Activated CD4-positive, alpha-beta T cell treated with anti-CD3 and anti-CD28 coated beads, Interleukin-2, amount 10 ng/mL, durations not matched to agents 24 days and 14 days (primary cell): ENCODE measurements at places on chromosomes 2 and 18. TPM values are rescaled to one million over a fixed set of nuclear protein-coding genes. Genes with fewer than 3 reads are reported as not detected.

DNA sequence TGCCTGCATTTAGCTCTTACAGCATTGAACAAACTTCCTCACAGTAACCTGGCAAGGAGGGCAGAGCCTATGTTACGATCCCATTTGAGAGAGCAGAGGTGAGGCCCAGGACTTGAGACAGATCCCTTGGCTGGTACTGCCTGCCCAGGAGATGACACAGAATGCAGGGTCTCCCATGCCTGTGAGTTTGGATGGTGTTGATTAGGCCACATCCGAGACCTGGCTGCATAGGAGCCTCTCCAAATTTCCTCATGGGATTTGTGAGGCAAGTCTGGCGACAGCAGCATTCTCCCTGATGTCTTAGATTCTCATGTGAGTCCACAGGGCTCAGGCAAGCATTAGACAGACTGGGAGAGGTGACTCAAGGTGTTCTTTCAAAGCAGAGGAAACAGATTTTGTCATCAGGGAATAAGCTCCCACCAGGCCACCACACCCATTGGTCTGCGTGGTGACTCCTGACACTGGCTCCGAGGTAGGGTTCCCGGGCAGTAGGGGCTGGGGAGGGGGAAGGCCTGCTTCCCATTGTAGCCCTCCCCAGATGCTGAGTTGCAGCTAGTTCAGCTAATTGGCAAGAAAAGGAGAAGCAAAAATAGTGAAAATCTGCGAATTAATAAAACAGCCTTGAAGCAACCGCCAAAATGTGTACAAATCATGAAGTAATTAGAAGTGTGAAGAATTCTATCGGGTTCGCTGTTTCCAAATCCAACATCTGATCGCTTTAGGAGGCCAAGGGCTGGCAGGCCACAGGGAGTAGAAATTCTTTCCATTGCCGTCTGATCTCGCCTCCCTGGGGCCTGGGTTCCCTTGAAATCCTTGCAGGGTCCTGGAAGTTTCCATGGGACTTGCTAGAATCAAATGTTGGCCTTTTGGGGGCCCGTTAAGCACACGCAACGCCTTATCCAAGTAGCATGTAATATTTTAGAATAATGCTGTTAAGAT, 68.0 kb downstream of the MAPK4 start:
- H3K4me1 ChIP-seq = no peaks in the 10 kb centered on the region
- no peak overlapping the region for H3K27ac ChIP-seq
- H3K27me3 ChIP-seq = peaks cover 11% of the 10 kb centered on the region
- no peak overlapping the region for H3K4me3 ChIP-seq
- no peak for DNase-seq

- no peak overlapping the region for H3K27ac ChIP-seq
- no peaks in the 10 kb centered on the region for H3K4me1 ChIP-seq
- DNase-seq = no peak
- H3K27me3 ChIP-seq = no peaks in the 10 kb centered on the region
- H3K36me3 ChIP-seq = no peaks in the 10 kb centered on the region
Measured at GRCh38 chr2:234930397-234930796, 21.4 kb upstream of the SH3BP4 start.

DNA sequence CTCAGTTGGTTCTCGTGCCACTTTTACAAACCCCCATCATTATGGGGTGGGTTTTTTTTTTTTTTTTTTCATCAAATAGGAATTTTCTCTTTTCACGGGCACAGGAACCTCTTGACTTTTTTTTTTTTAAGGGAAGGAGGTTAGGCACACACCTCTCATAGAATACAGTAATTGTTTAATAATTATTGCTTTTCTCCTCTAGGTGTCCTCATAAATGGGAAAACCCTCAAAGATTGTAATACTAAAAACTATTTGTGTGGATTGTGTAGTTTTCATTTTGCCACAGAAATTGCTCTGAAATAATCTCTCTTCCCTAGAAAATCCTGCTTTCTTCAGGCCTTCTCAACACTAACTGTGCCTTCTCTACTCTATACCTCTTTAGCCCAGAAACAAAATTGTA, 147.3 kb downstream of the GREB1L start:
- H3K4me1 ChIP-seq = no peaks in the 10 kb centered on the region
- no peaks in the 10 kb centered on the region for H3K36me3 ChIP-seq
- peaks cover 2% of the 10 kb centered on the region for H3K27me3 ChIP-seq
- no peak for DNase-seq

DNA sequence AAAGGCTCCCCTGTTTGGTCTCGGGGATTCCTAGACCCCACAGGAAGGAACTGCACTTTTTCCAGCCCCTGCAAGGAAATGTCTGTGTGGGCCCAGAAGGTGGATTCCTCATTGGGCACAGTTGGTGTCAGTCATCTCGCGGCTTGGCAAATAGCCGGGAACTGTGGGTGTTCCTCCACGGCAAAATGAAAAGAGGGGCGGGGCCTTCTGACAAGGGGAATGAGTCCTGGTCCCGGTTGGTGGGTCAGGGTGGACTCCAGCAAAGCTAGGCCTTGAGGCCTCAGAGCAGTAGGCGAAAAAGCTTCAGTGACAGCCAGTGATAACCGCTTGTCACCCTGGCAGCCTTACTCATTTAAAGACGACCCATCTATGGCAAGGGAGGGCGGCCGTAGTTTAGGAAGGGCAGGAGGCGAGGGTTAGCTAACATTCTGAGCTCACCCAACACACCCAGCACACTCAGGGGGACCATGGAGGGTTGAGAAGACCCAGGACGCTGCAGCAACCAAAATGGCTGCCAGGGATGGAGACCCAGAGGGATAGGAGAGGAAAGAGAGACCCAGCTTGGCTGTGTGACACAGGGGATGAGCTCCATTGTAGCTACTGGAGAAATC, 16.5 kb downstream of the SLC4A3 start:
- H3K36me3 ChIP-seq = no peaks in the 10 kb centered on the region
- H3K4me1 ChIP-seq = no peaks in the 10 kb centered on the region
- H3K27me3 ChIP-seq = peaks cover 5% of the 10 kb centered on the region
- no peak overlapping the region for H3K27ac ChIP-seq

- DNase-seq = no peak
- H3K36me3 ChIP-seq = peaks cover 15% of the 10 kb centered on the region
- H3K4me1 ChIP-seq = no peaks in the 10 kb centered on the region
- no peaks in the 10 kb centered on the region for H3K27me3 ChIP-seq
Measured at GRCh38 chr18:56884511-56884910, 233.4 kb downstream of the WDR7 start.

DNA sequence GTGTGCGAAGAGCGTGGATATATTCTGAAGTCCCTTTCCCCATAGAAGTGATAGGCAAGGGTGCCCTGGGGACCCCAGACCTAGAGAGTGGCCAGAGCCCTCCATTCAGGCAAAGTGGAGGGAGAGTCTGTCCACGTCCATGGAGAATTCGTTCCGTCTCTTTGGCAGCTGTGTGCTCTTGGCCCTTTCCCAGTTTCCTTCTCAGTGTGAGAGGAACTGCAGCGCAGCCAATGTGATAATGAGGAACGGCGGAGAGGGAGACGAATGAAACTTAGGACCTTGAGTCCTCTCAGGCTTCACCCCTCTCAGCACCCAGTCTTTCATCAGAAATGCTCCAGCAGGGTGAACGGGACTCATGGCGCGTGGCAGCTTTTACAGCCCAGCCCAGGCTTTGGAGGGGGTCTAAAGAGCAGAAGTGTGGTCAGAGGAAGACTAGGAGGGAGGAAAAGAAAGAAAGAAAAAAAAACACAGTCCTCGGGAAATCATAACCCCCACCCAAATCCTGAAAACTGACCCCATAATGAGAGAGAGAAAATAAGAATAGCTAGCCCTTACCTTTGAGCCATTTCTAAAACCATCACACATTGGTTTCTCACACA, 95.0 kb upstream of the RIOK3 start:
- H3K27me3 ChIP-seq = no peaks in the 10 kb centered on the region
- H3K36me3 ChIP-seq = peaks cover 10% of the 10 kb centered on the region
- no peak for DNase-seq
- H3K4me3 ChIP-seq = peak overlapping the region; percentile 72

- peaks cover 58% of the 10 kb centered on the region for H3K36me3 ChIP-seq
- H3K27ac ChIP-seq = no peak overlapping the region
- no peak overlapping the region for H3K4me3 ChIP-seq
- DNase-seq = no peak
Measured at GRCh38 chr2:218273908-218274249, 3.6 kb downstream of the PNKD start.

- H3K27ac ChIP-seq = no peak overlapping the region
- H3K4me3 ChIP-seq = no peak overlapping the region
Measured at GRCh38 chr2:148627224-148627623, 17.3 kb upstream of the EPC2 start.

DNA sequence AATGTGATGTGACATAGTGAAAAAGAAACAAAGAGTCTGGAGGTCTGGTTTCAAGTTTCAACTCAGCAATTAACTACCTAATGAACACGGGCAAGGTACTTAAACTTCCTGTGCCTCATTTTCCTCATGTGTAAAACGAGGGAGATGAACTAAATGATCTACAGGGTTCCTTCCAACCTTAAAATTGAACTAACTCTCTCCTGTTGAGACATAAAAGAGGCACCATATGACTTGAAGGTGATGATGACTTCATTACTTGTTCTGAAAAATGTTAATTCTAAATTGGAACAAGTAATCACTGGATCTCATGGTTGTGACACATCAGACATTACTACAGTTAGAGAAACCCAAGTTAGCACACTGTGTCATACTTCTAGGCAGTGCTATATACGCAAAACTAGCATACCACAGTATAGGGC, 8.9 kb upstream of the REL start:
- peak overlapping the region; percentile 51 for H3K27ac ChIP-seq
- no peak for DNase-seq
- peaks cover 22% of the 10 kb centered on the region for H3K4me1 ChIP-seq
- peaks cover 10% of the 10 kb centered on the region for H3K36me3 ChIP-seq
- H3K27me3 ChIP-seq = no peaks in the 10 kb centered on the region

- H3K27me3 ChIP-seq = peaks cover 8% of the 10 kb centered on the region
- no peaks in the 10 kb centered on the region for H3K36me3 ChIP-seq
- H3K4me3 ChIP-seq = no peak overlapping the region
- no peak for DNase-seq
Measured at GRCh38 chr2:172128484-172128883, 25.8 kb upstream of the DLX2 start.

GRCh38 chr2:136175466-136175865, 57.5 kb upstream of the CXCR4 start:
- no peak overlapping the region for H3K4me3 ChIP-seq
- no peak for DNase-seq
- H3K27ac ChIP-seq = no peak overlapping the region
- peaks cover 7% of the 10 kb centered on the region for H3K4me1 ChIP-seq
- peaks cover 6% of the 10 kb centered on the region for H3K27me3 ChIP-seq

DNA sequence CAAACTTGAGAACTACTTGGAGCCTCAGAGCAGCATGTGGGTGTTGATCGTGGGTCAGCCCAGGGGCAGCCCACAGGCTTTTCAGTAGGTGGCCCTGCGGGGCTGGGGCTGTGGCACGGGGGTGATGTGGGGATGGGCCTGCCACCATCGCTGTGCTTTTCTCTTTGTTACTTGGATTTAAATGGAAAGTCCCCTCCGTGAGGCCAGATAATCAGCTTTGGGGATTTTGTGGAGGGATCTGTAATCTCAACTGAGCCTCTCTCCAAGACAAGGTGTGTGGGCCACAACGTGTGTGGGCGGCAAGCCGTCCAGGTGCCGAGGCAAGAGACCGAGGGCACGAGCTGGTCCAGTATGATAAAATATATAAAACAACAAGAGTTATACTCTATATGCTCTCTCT, 16.7 kb downstream of the COLEC11 start:
- no peaks in the 10 kb centered on the region for H3K27me3 ChIP-seq
- DNase-seq = no peak
- H3K27ac ChIP-seq = no peak overlapping the region

GRCh38 chr2:36545871-36546416, 52.0 kb downstream of the FEZ2 start:
- no peak overlapping the region for H3K27ac ChIP-seq
- no peaks in the 10 kb centered on the region for H3K27me3 ChIP-seq
- DNase-seq = no peak
- no peak overlapping the region for H3K4me3 ChIP-seq
- peaks cover 27% of the 10 kb centered on the region for H3K36me3 ChIP-seq

DNA sequence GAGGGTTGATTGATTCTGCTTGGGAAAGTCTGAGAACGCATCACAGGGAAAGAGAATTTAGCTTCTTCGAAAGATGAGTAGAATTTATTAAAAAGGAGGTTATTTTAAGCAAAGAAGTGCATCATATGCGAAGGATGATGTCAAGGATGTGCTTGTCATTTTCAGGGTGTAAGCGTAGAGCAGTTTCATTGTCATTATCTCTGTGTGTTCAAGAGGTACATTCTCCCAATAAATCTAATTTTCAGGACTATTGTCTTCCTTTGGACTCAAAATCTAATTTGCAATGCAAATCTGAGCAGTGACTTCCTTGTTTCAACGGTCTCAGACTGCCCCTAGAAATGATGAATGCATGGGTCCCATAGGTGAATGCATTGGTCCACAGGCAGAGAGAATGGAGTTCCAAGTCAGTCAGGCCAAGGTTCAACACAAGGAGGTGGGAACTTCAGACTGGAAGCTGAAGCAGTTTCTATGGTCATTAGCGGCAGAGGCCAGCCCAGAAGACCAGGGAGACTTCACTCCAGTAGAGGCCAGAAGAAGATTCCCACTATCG, 99.8 kb downstream of the CDC42EP3 start:
- H3K27ac ChIP-seq = no peak overlapping the region
- no peak for DNase-seq

GRCh38 chr18:49890041-49890440, 76.7 kb upstream of the ACAA2 start:
- H3K27ac ChIP-seq = no peak overlapping the region
- no peak for DNase-seq
- H3K27me3 ChIP-seq = peaks cover 4% of the 10 kb centered on the region
- no peak overlapping the region for H3K4me3 ChIP-seq
- peaks cover 2% of the 10 kb centered on the region for H3K4me1 ChIP-seq
- H3K36me3 ChIP-seq = no peaks in the 10 kb centered on the region

DNA sequence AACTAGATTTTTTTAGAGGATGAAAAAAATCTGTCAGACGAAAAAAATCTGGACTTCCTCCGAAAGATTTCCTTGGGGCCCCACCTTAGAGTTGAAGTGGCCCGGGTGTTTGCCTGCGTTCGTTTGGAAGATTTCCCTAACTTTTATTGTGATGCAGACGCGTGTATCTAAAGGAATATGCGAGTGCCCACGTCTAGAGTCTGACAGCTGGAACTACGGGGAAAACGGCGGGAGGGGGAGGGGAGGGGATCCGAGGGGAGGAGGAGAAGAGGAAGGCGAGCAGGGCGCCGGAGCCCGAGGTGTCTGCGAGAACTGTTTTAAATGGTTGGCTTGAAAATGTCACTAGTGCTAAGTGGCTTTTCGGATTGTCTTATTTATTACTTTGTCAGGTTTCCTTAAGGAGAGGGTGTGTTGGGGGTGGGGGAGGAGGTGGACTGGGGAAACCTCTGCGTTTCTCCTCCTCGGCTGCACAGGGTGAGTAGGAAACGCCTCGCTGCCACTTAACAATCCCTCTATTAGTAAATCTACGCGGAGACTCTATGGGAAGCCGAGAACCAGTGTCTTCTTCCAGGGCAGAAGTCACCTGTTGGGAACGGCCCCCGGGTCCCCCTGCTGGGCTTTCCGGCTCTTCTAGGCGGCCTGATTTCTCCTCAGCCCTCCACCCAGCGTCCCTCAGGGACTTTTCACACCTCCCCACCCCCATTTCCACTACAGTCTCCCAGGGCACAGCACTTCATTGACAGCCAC, 2.4 kb upstream of the SP9 start:
- H3K36me3 ChIP-seq = peaks cover 6% of the 10 kb centered on the region
- H3K4me1 ChIP-seq = peaks cover 27% of the 10 kb centered on the region
- H3K27me3 ChIP-seq = peaks cover 74% of the 10 kb centered on the region
- peak overlapping the region; percentile 63 for H3K27ac ChIP-seq
- peak; percentile 60 for DNase-seq

OSGEPL1 gene
- total RNA-seq = 11.1 and 12.2 TPM in 2 replicates

GAL3ST2 gene
- total RNA-seq = 0.52 and 1.2 TPM in 2 replicates

CHST9 gene
- total RNA-seq = not detected in 2 replicates

XDH gene
- total RNA-seq = not detected in 2 replicates
